Activated CD4-positive, alpha-beta T cell treated with anti-CD3 and anti-CD28 coated beads, Interleukin-2, amount 10 ng/mL, durations not matched to agents 7 days and 5 days (primary cell): ENCODE measurements at places on chromosomes 1 and 21.

- DNase-seq = no peak
Observed at GRCh38 chr1:97849345-97850340, 71.2 kb downstream of the DPYD start.

GRCh38 chr1:51565009-51565408 is 45.9 kb upstream of the EPS15 start:
- DNase-seq = no peak

GRCh38 chr1:187010571-187011309 is 182.0 kb downstream of the PLA2G4A start:
- no peak for DNase-seq

DNA sequence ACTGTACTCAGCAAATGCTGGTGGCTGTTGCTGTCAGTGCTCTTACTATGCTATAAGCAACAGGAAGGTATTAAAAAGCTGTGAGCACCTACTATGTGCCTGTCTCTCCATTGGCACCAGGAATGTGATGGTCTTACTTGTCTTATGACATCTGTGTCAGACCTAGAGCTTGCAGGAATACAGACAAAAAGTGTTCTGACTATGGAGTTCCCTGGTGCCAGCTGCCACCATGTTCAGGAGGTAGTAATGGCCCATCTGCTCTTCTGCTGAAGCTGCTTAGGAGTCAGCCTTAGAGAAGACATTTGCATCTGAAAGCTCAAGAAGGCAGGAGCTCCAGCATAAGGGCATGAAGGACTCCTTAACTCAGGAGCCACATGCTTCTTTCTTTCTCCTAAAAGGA is 52.3 kb downstream of the MAB21L3 start:
- DNase-seq = no peak

DNA sequence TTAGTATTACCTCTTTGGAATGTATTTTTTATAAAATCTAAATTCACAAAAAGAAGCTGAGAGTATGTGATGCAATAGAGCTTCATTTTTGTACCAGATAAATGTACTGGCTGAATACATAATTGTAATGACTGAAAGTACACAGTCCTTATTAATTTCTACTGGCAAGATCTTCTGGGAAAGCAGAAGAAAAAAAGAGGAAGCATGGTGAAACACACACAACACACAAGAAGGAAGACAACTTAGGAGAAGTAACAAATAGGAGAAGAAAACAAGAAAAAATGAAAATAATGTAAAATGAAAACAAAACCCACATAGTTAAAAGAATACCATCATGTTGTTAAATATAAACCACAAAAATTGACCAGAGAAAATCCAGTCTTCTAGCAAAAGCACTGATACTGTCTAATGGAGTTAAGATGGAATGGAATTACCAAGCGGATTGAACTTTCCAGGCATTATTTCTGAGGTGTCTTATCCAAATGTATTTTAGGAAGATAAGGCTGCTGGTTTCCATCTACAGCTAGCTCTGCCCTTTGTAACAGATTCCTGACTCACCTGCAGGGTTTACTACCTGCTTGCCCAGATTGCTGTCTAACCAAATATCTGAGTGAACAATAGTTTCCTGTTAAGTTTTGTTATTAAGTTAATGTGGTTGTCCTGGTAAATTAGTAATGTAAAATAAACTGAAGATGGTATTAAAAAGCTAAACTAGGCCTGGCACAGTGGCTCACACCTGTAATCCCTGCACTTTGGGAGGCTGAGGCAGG is 4.5 kb upstream of the COP1 start:
- DNase-seq = no peak

DNA sequence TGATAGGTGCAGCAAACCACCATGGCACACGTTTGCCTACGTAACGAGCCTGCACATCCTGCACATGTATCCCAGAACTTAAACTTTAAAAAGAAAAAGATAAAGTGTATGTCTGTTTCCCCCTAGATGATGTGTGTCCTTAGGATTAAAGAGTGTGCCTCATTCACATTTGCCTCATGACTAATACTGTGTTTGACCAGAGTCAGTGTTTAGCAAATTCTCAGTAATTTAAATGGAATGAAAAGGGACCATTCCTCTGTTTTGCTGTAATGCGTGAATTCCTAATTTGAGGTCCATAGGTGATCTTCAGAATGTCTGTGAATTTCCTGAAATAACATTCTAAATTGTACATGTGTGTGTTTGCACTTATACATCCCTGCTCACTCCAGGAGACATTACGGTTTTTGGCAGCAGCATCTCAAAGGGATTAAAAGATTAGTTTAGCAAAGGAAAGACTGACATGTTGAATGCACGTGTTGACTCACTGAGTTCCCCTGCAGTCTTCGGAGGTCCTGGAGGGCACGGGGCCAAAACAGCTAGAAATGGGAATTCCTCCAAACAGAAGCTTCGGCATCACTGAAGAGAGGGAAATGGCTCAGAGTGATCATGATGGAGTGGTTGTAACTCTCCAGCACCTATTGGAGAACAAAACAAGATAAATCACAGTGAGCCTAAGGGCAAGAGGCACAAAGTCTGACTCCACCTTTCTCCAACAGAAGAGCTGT is 19.1 kb upstream of the SLC35F3 start:
- DNase-seq = no peak

- DNase-seq = no peak
Observed at GRCh38 chr1:200969726-200970561, 53.6 kb downstream of the KIF21B start.

DNA sequence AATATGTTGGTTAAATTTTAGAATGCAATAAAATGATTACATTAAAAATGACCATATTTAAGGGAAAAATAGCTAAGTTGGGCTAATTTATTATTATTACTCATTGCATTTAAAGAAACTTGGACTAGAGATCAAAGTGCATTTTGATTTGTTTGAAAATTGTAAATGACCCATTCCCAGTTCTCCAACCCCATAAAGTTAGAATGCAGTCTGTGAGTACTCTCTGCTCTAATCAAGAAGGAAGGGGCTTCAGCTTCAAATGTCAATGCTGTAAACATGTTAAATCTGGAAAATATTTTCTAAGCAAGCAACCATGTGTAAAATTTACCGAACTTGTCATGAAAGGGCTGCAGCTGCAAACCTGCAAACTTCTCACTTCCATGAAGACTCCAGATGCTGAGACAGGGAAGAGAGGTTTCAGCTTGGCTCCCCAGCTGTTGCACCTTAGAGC is 232.7 kb downstream of the TTLL7 start:
- DNase-seq = no peak

GRCh38 chr1:116808200-116808847 is 54.1 kb downstream of the CD2 start:
- no peak for DNase-seq

GRCh38 chr1:154784924-154785531 is 85.1 kb downstream of the KCNN3 start:
- DNase-seq = peak; percentile 70

- DNase-seq = no peak
Observed at GRCh38 chr21:40178726-40179125, 311.5 kb downstream of the PCP4 start.

- no peak for DNase-seq
Observed at GRCh38 chr1:174954073-174954460, 45.7 kb upstream of the CACYBP start.
